ENCODE measurements at places on chromosomes 11 and 22.

DNA sequence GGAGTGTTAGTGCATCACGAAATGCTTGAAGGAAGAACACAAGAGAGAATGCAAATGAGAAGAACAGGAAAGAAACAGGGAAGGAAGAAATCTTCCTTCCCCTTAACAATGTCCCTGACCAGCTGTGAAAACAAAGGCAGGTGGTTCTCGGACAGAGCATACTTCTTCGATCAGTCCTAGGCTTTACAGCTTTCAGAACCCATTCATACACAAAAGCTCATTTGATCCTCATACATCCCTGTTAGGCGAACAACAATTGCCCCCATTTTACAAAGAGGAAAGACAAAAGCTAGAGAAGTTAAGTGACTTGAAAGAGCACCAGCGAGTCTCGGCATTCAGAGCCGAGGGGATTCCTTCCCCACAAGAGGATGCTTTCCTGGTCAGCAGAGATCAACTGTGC lies 57.2 kb upstream of the LRRC55 start:
- DNase-seq: no peak

GRCh38 chr11:59171508-59172322 lies at the start of gene DTX4:
TSS of gene DTX4 (plus strand) at chr11:59172132. CDS start at chr11:59172596, 464 bp downstream.
- peak; percentile 78 for DNase-seq

- DNase-seq: no peak
Observed at GRCh38 chr11:123166071-123166559, 28.9 kb downstream of the CLMP start.

DNA sequence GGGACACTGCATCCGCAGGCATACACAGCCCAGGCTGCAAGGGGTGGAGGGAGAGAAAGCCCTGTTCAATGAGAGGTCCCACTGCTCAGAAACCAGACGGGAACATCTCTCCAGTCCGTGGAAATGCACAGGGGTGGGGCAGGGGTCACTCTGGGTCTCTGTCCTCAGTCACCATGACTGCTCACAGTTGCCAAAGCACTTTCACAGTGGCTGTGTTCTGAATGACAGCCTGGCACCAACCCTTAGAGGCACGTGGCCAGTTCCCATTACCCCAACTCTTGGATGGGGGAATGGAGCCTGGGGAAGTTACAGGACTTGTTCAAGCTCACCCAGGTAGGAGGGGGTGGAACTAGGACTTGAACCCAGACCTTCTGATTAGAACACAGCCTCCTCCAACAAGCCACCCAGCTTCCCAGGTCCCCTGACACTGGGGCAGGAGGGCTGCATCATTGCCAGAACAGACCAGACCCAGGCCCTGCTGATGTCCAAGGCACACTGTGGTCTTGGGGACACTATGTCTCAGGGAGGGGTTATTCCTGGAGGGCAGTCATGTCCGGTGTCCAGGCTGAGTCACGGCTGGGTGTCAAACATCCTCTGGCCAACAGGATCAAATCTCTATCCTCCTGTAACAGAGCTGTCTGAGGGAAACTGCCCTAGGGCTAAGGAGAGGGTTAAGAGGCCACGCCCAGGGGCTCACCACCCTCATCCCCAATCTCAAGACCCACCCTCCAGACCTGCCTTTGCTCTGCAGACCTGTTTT lies 8.2 kb downstream of the ZNF70 start:
- DNase-seq: no peak

- DNase-seq: no peak
Observed at GRCh38 chr11:119701591-119702549, 27.1 kb downstream of the NECTIN1 start.
